T47D (cell line): ENCODE measurements at places on chromosomes 6 and 20.

GRCh38 chr6:99330159-99330558 is 19.3 kb downstream of the FAXC start:
- no peak for DNase-seq

- no peak for DNase-seq
Measured at GRCh38 chr6:35919827-35920751, 809 bp downstream of the SRPK1 start.

DNA sequence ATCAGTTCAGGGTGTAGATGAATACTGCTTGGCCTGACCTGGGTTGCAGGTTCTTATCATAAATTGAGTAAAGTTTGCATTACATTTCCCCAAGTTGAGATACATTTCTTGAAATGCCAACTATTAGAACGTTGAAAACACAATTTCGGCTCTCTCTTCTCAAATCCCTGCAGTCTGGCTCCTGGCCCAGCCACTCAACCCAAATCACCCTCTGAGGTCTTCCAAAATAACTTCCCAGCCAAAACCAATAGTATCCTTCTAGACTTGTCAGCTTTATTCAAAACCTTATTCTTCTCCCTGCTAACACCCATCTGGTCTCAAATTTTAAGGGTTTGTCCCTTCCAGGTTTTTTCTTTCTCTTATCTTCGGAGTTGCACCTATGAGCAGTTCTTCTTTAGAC is 263.6 kb downstream of the EYA4 start:
- no peak for DNase-seq

DNA sequence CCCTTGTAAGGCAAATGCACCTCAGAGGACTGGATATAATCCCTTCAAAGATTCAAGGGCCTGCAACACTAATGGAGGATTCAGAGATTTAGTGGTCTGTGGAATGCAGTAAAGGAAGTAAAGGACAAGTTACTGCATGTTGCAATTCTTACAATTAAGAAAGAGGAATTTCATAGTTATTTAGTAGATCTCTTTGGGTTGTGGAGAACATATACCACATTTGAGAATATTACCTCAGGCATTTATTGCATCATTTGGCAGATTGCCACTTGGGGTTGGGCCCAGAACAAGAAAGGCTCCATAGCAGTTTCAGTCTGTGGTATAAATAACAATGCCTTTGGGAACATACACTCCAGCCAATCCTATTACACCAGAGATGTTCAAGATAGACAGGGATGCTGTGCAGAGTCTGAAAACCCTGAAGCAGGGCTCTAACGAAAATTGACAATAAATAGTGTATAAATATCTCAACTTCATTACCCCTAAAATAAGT is 20.9 kb upstream of the EPM2A start:
- DNase-seq = no peak

DNA sequence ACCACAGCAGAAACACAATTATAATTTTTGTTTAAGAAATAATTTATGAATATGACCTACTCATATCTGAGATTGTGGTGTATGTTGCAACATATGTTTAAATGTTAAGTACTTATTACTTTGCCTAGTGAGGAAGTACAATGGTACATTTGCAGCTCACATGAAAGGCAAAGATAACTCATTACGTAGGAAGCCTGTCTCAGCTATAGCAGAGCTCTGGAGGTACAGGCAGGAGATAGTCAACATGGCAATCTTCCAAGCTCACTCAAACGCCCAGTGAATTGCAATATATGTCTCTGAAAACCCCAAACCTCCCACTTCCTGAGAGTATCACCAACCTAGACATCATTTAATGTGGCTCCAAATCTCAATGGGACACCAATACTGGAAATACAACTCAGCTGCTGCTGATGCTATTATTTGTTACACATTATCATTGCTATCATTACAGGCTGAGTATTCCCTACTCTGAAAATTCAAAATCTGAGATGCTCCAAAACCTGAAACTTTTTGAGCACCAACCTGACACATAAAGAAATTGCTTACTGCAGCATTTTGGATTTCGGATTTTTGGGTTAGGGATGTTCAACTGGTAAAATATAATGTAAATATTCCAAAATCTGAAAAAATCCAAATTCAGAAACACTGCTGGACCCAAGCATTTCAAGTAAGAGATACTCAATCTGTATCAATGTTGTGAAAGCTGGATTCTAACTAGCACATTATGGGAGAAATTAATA is 25.1 kb upstream of the GSTA4 start:
- no peak for DNase-seq

DNA sequence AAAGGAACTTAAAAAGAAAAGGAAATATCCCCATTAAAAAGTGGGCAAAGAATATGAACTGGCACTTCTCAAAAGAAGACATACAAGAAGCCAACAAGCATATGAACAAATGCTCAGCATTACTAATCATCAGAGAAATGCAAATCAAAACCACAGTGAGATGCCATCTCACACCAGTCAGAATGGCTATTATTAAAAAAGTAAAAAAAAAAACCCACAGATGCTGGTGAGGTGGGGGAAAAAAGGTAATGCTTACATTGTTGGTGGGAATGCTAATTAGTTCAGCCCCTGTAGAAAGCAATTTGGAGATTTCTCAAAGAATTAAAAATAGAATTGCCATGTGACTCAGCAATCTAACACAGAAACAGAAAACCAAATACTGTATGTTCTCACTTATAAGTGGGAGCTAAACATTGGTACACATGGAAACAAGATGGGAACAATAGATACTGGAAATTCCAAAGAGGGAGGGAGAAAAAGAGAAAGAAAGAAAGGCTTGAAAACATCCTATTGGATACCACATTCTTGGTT is 437.1 kb downstream of the GRIK2 start:
- DNase-seq = no peak
